ENCODE measurements at places on chromosomes 5 and 9.

DNA sequence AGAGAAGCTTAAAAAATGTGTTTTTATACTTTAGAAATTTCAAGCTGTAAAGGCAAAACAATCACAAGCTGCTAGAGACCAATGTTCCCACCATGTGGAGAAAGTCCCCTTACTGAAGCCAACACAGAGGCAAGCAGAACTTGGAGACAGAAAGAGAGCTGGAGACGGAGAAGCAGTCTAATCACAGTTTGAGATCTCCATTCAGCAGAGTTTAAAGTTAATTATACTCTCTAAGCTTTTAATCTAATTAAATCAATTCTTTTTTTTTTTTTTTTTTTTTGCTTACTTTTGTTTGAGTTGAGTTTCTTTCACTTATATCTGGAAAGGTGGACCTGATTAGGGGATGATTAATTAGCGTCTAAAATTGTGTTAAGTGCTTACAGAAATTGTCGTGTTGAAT is 1534.3 kb downstream of the MAT2B start:
- H3K36me3 ChIP-seq = no peaks in the 10 kb centered on the region
- H3K4me1 ChIP-seq = no peaks in the 10 kb centered on the region
- no peak for DNase-seq
- no peak overlapping the region for H3K27ac ChIP-seq

DNA sequence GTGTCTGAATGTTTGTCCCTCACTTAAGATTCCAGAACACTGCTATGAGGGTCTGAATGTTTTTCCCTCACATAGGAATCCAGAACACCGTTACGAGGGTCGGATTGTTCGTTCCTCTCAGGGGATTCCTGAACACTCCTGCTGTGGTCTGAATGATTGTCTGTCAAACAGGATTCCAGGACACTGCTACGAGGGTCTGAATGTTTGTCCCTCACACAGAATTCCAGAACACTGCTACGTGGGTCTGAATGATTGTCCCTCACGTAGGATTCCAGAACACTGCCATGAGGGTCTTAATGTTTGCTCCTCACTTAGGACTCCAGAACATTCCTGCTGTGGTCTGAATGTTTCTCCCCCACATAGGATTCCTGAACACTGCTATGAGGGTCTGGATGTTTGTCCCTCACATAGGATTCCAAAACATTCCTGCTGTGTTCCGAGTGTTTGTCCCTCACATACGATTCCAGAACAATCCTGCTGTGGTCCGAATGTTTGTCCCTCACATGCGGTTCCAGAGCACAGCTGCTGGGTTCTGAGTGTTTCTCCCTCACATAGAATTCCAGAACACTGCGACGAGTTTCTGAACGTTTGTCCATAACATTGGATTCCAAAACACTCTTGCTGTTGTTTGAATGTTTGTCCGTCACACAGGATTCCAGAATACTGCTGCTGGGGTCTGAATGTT is 199.5 kb downstream of the FOXD4L6 start:
- H3K4me3 ChIP-seq = no peak overlapping the region
- no peaks in the 10 kb centered on the region for H3K4me1 ChIP-seq
- no peaks in the 10 kb centered on the region for H3K27me3 ChIP-seq
- H3K36me3 ChIP-seq = no peaks in the 10 kb centered on the region

DNA sequence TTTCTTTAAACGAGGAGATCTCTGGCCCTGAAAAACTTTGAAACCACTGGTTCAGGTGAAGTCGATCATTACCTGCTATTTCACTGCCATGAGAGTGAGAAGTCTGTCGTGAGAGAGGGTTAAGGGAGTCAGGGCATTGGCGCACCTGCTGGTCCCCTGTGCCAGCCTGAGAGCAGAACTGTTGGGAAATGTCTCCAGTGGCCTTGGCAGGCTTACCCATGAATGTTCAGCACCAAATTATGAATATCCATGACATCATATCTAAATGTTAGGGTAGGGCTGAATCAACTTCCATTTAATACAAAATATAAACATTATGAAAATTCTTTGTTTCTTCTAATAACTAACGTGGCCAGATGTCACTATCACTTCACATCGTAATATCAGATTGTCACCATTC is 379.3 kb downstream of the KDM4C start:
- H3K36me3 ChIP-seq = peaks cover 6% of the 10 kb centered on the region
- no peak for DNase-seq
- no peaks in the 10 kb centered on the region for H3K27me3 ChIP-seq
- H3K4me1 ChIP-seq = no peaks in the 10 kb centered on the region
- no peak overlapping the region for H3K27ac ChIP-seq

GRCh38 chr5:131299465-131299864 is 35.6 kb downstream of the CDC42SE2 start:
- no peaks in the 10 kb centered on the region for H3K27me3 ChIP-seq
- H3K27ac ChIP-seq = no peak overlapping the region

DNA sequence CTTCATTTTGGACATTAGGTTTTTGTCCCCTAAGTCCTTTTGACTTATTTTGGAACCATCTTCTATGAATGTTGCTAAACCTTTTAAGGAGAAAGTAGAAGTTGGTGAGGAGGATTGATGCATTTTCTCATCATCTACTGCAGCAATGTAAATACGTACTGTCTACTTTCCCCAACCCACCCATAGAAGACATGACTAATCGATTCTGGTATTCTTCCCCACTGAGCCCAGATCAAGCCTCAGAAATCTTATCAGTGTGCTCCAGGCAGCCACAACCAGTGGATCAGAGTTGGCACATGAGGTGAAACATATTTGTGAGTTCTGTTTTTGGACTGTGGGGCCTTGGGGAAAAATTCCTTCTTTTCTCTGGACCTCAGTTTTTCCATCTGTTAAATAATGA is 57.7 kb downstream of the FGF18 start:
- no peak overlapping the region for H3K27ac ChIP-seq
- H3K27me3 ChIP-seq = no peaks in the 10 kb centered on the region
- DNase-seq = no peak
- H3K4me1 ChIP-seq = peaks cover 11% of the 10 kb centered on the region
- H3K36me3 ChIP-seq = no peaks in the 10 kb centered on the region

DNA sequence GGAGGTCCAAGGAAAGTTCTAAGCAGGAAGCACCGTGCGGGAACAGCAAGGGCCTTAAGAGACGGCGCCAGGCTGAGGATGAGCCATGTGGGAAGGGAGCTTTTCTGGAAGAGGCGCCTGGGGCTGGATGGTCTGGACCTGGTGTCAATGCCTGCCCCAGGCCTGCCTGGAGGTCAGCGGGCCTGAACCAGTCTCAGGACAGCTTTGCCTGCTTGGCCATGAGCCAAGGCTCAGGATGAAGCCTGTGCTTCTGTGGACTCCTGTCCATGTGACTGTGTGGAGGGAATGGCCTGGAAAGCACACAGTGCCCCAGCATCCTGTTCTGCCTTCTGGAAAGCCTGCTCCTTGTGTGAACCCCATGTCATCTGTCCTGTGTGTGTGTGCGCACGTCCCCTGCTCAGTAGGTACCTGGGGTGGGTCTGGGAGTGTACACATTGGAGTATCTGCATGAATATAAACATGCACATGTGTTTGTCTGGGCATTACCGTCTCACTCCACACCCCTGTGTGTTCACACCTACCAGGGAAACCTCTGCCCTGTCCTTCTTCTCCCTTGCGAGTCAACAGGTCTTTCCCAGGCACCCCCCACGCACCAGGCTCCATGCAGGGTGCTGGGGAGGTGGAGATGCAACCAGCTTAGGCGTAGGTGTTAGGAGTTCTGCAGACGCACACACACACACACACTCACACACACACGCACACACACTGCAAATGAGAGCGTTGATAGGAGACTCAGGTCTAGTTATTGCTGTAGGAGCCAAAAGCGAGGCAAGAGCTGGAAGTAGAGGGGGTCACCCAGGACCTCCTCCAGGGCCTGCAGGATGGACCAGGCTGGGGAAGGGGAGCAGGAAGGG is 24.8 kb downstream of the DAB2IP start:
- H3K4me3 ChIP-seq = no peak overlapping the region
- H3K36me3 ChIP-seq = no peaks in the 10 kb centered on the region
- no peak for DNase-seq
- no peaks in the 10 kb centered on the region for H3K27me3 ChIP-seq
- H3K27ac ChIP-seq = no peak overlapping the region

GRCh38 chr5:131513780-131514179 is 121.2 kb downstream of the RAPGEF6 start:
- peaks cover 13% of the 10 kb centered on the region for H3K36me3 ChIP-seq
- H3K4me1 ChIP-seq = peaks cover 22% of the 10 kb centered on the region
- H3K27me3 ChIP-seq = no peaks in the 10 kb centered on the region
- H3K27ac ChIP-seq = no peak overlapping the region
- DNase-seq = no peak

DNA sequence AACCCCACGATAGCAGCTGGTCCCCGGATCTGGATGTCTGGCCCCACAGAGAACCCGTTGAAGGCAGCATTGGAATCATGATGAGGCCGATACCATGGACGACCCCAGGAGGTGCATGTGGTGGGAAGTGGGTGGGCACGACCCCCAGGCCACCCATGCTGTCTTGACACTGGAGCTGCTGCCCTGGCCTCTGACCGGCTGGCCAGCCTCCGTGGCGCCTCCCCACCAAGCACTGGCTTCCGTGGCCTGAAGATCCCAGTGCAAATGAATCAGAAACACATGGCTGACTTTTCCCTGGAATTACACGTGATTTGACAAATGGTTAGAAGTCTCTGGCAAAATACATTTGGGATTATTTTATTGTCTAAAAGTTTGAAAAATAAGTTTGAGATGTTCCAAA is 259.0 kb upstream of the IRX1 start:
- H3K4me1 ChIP-seq = no peaks in the 10 kb centered on the region
- no peaks in the 10 kb centered on the region for H3K27me3 ChIP-seq
- no peak overlapping the region for H3K4me3 ChIP-seq
- H3K27ac ChIP-seq = no peak overlapping the region

GRCh38 chr9:133160742-133161546 is 2.8 kb downstream of the GBGT1 start:
- peaks cover 11% of the 10 kb centered on the region for H3K4me1 ChIP-seq
- DNase-seq = no peak
- no peaks in the 10 kb centered on the region for H3K36me3 ChIP-seq
- no peaks in the 10 kb centered on the region for H3K27me3 ChIP-seq
- H3K27ac ChIP-seq = no peak overlapping the region
- no peak overlapping the region for H3K4me3 ChIP-seq

DNA sequence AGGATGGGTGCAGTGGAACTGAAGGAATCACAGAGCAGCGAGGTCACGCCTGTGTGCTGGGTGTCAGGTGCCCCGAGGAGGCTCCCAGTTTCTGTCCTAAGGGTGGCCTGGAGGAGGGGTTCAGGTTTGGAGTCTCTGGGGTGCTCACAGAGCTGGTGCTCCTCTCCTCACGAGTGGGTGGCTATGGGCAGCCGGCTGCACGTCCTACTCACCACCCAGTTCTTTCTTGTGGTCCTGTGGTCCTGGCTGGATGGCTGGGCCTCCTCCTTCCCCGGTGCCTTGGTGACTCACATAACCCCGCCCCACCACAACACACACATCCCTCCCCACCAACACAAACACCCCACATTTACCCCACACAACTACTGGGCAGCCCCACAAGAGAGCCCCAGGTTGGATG is 9.9 kb upstream of the PTGS1 start:
- no peak overlapping the region for H3K27ac ChIP-seq
- DNase-seq = no peak
- no peak overlapping the region for H3K4me3 ChIP-seq
- H3K27me3 ChIP-seq = no peaks in the 10 kb centered on the region

DNA sequence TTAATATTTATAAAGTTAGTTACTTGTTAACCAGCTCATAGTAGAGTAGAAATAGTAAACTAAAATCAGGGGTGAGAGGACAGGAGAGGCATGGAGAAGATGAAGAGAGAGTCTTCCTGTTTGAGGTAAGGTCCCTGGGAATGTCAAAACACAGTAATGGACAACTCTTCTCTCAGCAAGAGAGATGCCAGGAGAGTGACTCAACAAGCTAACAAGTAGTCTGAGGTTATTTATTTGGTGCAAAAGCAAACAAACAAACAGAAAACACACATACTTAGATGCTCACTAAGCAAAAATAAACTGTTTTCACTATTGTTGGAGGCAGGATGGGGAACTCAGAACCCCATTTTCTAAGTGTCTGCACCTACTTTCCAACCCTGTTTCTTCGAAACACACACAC is 333.2 kb upstream of the RFX3 start:
- no peaks in the 10 kb centered on the region for H3K27me3 ChIP-seq
- no peak overlapping the region for H3K4me3 ChIP-seq
- no peak overlapping the region for H3K27ac ChIP-seq
- H3K36me3 ChIP-seq = no peaks in the 10 kb centered on the region
- no peaks in the 10 kb centered on the region for H3K4me1 ChIP-seq
- no peak for DNase-seq

- H3K4me1 ChIP-seq = no peaks in the 10 kb centered on the region
- no peaks in the 10 kb centered on the region for H3K36me3 ChIP-seq
- no peak overlapping the region for H3K4me3 ChIP-seq
- no peak for DNase-seq
- H3K27ac ChIP-seq = no peak overlapping the region
Measured at GRCh38 chr5:43352915-43353314, 39.7 kb upstream of the HMGCS1 start.

GRCh38 chr5:66891184-66891925 is 295.2 kb downstream of the MAST4 start:
- no peaks in the 10 kb centered on the region for H3K27me3 ChIP-seq
- no peaks in the 10 kb centered on the region for H3K36me3 ChIP-seq
- DNase-seq = no peak
- no peak overlapping the region for H3K4me3 ChIP-seq
- H3K4me1 ChIP-seq = no peaks in the 10 kb centered on the region

GRCh38 chr5:180367991-180368390 is 14.9 kb upstream of the GFPT2 start:
- H3K4me1 ChIP-seq = no peaks in the 10 kb centered on the region
- no peaks in the 10 kb centered on the region for H3K36me3 ChIP-seq
- DNase-seq = no peak

GRCh38 chr5:173458828-173459609 is 130.8 kb upstream of the STC2 start:
- H3K4me1 ChIP-seq = no peaks in the 10 kb centered on the region
- no peak for DNase-seq

- H3K36me3 ChIP-seq = no peaks in the 10 kb centered on the region
- no peaks in the 10 kb centered on the region for H3K27me3 ChIP-seq
- H3K27ac ChIP-seq = no peak overlapping the region
Measured at GRCh38 chr9:95642189-95642588, 125.4 kb upstream of the PTCH1 start.

- no peaks in the 10 kb centered on the region for H3K36me3 ChIP-seq
- H3K27ac ChIP-seq = no peak overlapping the region
- H3K4me3 ChIP-seq = no peak overlapping the region
- H3K4me1 ChIP-seq = no peaks in the 10 kb centered on the region
- H3K27me3 ChIP-seq = no peaks in the 10 kb centered on the region
- DNase-seq = no peak
Measured at GRCh38 chr5:103340717-103341388, 82.3 kb downstream of the MACIR start.

- no peaks in the 10 kb centered on the region for H3K4me1 ChIP-seq
- peaks cover 9% of the 10 kb centered on the region for H3K27me3 ChIP-seq
- no peak for DNase-seq
- H3K4me3 ChIP-seq = no peak overlapping the region
- no peak overlapping the region for H3K27ac ChIP-seq
Measured at GRCh38 chr5:181069767-181070491, 29.9 kb downstream of the BTNL9 start.

DNA sequence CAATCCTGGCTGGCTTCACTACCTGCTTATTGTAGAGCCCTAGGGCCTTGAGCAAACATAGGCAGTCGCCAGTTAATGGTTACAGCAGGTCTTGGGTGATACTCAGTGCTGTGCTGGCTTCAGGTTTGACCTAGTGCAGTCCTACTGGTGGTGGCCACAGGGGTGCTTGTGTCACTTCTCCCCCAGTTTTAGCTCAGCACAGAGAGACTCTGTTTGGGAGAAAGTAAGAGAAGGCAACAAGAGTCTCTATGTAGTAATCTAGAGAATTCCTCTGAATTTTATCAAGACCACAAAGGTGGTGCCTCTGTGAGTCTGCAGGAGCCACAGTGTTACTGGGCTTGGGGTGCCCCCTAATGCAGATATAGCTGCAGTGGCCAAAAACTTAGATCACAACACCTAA is 165.6 kb downstream of the CCDC171 start:
- H3K4me3 ChIP-seq = no peak overlapping the region
- no peaks in the 10 kb centered on the region for H3K27me3 ChIP-seq
- no peaks in the 10 kb centered on the region for H3K4me1 ChIP-seq
- no peaks in the 10 kb centered on the region for H3K36me3 ChIP-seq

All from effector memory CD4-positive, alpha-beta T cell (primary cell).